ENCODE measurements at places on chromosomes 12 and 14.
A peak's percentile ranks its signal among the peaks of the same experiment; 100 is the strongest.

- no peak for DNase-seq
Measured at GRCh38 chr14:101839236-101839635, 77.7 kb downstream of the PPP2R5C start.

DNA sequence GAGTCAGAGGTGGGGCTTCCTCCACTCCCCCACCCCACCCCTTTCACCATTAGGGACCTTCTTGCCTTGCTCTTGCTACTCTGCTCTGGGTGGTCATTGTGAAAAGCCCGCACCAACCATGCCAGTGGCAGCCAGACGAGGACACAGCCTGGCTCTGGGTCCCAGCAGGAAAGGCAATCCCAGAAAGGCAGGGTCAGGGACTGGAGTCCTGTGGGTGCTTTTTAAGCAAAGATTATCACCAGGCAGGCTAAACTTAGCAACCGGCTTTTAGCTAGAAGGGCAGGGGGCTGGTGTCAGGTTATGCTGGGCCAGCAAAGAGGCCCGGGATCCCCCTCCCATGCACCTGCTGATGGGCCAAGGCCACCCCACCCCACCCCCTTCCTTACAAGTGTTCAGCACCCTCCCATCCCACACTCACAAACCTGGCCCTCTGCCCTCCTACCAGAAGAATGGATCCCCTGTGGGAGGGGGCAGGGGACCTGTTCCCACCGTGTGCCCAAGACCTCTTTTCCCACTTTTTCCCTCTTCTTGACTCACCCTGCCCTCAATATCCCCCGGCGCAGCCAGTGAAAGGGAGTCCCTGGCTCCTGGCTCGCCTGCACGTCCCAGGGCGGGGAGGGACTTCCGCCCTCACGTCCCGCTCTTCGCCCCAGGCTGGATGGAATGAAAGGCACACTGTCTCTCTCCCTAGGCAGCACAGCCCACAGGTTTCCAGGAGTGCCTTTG, 1.2 kb upstream of the GAPDH start:
- peak; percentile 92 for DNase-seq

GRCh38 chr12:19456176-19456575, 16.9 kb downstream of the AEBP2 start:
- no peak for DNase-seq

- DNase-seq, result peak; percentile 65
Measured at GRCh38 chr12:113766879-113767878, 198.9 kb downstream of the RBM19 start.

GRCh38 chr12:40105265-40105514, 691 bp downstream of the SLC2A13 start:
- DNase-seq, result no peak

GRCh38 chr12:10212739-10213131, at the start of gene GABARAPL1:
Gene GABARAPL1, plus strand, starts transcription at chr12:10212877. Its CDS starts 253 bp downstream, at chr12:10213130.
- DNase-seq, result peak; percentile 84

DNA sequence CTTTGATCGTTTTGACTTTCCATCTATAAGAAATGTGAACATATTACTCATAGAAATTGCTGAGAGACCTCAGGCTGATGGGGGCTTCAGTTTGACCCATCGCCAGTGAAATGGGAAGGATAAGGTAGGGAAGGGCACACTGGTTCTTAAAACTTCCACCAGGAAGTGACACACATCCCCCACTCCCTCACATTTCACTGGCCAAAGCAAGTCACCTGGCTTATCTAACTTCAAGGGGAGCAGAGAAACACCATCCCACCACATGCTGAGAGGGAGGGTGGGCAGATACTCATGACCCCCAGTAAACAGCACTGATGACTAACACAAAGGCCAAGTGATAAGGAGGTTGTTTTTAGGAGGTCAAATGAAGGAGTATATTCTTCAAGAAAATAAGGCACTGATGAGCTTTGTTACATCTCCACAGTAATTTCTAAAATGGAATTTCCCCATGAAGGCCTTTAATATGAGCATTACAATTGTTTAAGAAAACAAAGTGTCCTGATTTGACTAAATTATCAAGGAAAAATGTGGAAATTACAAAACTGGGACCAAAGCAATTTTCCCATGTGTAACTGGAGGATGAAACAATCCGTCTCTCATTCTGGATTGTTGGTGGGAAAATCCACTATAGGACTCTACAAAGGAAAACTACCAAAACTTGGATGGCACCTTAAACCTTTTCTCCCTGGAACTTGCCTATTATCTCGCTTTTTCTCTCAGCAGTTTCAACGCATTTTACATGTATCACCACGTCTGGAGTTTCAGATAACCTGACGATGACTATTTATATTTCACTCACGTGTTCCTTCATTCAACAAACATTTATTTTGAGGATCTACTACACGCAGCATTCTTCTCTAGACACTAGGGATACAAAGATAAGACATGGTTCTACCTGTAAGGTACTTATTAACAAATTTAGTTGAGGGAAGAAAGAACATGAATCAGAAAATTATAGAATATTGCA, 91.8 kb upstream of the EEA1 start:
- DNase-seq, result no peak

- no peak for DNase-seq
Measured at GRCh38 chr14:34824256-34824655, 50.9 kb downstream of the BAZ1A start.

DNA sequence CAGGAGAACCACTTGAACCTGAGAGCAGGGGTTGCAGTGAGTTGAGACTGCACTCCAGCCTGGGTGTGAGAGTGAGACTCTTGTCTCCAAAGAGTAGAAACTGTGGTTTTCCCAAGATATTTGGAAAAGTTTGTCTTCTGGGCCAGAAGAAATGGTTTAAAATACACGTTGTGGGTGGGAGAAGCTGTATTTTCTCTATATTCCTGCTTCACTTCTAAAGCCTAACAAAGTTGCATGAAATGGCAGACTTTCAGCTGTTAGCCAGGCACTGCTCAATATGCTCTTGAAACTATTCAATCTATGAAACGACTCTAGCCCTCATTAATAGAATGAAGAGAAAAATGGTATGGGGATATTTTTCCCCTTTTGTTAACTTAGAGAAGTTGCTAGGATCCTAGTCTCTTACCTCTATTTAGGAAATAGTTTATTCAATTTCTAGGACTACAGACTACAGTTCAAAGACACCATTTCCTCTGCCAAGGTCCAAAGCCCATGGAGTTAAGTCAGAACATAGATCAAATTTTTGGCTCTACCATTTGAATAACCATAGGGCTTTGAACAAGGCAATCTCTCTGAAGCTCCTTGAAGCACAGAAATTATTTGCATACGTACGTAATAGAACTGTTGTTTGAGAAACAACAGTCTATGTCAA, 49.3 kb upstream of the OR5AU1 start:
- no peak for DNase-seq

- no peak for DNase-seq
Measured at GRCh38 chr12:11689591-11690186, 40.2 kb downstream of the ETV6 start.

DNA sequence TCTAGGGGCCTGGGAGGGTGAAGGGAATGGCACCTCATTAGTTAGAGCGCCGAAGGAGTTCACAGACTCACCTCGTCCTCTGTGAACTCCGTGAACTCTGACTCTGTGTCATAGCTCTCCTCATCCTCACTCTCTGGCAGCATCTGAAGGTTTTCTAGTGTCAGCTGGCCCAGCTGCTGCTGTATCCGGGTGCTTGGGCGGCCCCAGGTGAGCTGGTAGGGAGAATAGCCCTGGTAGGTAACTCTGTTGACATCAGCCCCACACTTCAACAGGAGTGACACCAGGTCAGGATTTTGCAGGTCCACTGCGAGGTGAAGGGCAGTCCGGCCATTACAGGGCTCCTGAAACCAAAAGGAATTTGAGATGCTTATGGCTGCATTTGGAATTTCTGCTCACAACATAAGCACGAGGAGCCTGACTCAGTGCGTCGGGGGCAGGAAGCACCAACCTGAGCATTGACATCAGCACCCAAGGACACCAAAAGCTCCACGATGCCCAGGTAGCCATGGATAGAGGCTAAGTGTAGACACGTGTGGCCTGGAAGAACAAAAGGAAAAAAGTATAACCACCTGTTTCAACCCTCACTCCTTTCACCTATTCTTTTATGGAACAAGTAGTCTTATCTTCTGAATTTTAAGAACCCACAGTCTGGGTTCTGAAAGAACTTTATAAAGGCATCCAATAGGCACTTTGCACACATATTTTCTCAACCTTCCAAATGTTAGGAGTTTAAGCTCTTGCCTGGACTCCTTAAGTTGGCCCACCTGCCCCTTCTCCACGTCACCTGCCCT, 2.0 kb downstream of the NFKBIA start:
- no peak for DNase-seq

- DNase-seq, result no peak
Measured at GRCh38 chr12:95996034-95996658, at the start of gene HAL. Gene HAL, minus strand, starts transcription at chr12:95996344. Its CDS starts 434 bp downstream, at chr12:95995910.

DNA sequence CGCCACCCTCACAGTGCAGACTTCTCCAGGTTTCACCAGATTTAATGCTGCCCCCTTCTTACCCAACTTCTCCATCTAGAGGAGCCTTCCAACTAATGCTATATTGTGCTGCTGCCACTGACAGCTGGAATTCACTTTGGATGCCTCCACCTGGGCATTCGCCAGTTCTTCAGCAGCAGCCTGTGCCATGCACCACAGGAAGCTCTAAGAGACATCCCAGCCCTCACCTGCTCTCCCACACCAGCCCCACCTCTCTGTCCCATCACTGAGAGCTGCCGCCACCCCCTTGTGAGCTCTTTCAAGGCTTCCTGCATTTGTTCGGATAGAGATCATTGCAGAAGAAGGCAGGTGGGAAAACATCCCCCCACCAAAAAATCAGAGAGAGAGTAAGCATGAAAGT, 4.6 kb upstream of the KRT2 start:
- DNase-seq, result no peak

- DNase-seq, result no peak
Measured at GRCh38 chr12:26130728-26131127, 5.9 kb upstream of the BHLHE41 start.

DNA sequence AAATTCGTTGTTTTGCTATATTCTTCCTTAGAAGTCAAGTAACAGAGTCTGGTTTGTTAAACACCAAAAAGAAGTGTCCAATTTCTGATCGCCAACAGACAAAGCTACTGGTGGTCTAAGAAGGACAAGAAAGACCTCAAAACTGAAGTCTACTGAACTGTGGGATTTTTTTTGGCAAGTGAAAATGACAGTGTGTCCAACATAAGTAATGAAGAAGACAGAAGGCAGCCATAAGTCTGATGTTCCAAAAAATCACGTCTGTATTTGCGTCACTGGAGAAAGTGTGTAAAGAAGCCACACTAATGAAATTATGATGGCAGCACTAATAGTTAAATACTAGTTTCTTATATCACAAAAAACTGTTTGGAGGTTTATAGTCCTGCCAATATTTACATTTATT, 32.6 kb downstream of the WASHC3 start:
- DNase-seq, result no peak

DNA sequence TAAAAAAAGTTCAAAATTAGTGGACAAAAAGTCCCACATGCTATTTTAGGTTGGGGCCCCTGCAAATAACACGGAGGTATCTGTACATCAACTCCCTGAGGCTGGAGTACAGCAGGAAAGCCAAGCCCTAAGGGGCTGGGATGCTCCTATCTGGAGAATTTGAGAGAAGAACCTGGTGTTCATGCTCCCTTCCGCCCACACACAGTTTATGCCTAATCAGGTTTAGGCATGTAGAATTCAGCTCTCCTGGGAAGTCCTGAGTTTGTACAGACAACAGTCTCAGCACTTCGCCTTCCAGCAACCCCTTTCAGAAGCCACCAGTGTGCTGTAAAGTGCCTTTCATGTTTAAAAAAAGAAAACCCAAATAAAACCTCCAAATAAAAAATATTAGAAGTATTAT, 237.3 kb upstream of the GRIP1 start:
- DNase-seq, result no peak

DNA sequence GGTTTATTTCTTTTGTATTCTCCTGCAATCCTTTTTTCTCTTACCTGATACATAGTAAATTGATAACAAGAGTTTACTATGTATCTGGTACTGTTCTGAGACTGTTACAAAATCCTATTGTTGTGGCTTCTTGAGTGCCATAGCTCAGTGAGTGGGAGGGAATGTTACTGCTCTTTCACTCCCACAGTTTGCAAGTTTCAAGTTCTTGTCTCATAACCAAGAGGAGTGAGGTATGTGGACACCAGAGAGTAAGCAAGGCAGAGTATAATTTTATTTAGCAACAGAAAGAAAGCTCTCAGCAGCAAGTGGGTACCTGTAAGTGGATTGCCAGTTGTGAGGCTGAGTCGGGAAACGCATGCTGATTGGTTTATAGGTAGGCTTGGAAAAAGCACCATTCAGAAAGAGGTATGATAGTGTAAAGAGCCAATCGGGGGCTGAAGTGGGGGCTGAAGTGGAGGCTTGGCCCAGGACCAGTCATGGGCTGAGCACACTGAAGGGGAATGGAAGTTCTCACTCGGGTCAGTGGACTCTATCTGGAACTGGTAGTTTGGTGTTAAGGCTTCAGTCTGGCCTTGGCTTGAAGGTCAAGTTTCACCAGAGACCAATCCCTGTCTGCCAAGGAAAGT, 850.8 kb downstream of the TMTC2 start:
- DNase-seq, result no peak

DNA sequence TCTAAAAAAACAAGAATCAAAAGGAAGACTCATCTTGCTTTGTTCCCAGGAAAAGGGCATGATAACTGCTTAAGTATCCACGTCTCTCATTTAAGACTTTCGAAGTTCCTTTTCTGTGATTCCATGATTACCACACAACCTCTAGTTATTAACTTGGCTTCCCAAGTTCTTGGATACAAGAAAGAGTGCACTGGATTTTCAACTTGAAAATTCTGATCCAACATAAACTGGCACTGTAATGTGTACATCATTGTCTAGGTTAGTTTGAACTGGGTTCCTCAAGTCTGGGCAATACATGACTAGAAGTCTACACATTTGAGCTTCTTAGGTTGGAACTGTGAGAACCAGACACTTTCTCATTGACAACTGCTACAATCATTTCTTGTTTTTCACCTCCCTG, 1.6 kb downstream of the KLHL28 start:
- no peak for DNase-seq

- DNase-seq, result no peak
Measured at GRCh38 chr14:44914849-44915248, 46.9 kb downstream of the KLHL28 start.

- DNase-seq, result peak; percentile 10
Measured at GRCh38 chr14:35355981-35356841, 48.3 kb downstream of the NFKBIA start.

DNA sequence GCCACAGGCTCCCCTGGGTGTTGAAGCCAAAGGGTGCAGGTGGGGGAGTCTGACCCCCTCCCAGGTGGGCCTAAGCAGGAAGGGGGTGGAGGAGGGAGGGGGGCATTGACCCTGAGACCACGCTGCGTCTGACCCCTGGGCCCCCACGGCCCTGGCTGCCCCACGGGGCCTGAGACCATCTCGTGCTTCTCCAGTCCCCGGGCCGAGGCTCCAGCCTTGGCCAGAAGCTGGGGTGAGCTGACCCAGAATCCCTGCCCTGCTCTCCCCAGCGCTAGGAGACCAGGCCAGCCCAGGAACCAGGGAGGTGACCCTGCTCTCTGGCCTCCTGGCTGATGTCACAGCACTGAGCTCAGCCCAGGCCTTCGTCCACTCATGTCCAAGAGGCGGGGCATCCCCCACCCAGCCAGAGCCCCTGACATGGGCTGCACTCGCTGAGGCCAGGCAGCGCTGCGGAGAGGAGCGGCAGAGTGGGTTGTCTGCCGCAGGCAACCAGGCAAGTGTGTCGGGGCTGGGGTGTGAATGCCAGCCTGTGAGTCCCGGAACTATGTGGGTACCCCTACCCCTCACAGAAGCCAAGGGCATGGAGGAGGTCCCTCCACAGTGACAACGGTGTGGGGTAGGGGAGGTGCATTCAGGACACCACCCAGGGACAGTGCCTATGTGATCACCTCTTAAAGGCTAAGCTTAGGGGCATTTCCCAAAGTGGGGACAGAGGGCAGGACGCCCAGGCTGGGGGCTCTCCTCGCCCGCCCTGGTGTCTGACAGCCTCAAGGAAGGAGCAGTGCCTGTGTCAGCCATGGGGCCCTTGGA, 6.3 kb downstream of the TRMT61A start:
- no peak for DNase-seq

All from SW480 (cell line).